CD8-positive, alpha-beta memory T cell (primary cell): ENCODE measurements at places on chromosomes 7 and 10.

- no peak for DNase-seq
- no peak overlapping the region for H3K27ac ChIP-seq
- no peaks in the 10 kb centered on the region for H3K36me3 ChIP-seq
- no peak overlapping the region for H3K4me3 ChIP-seq
Measured at GRCh38 chr7:29146888-29147609, 712 bp upstream of the CPVL start.

DNA sequence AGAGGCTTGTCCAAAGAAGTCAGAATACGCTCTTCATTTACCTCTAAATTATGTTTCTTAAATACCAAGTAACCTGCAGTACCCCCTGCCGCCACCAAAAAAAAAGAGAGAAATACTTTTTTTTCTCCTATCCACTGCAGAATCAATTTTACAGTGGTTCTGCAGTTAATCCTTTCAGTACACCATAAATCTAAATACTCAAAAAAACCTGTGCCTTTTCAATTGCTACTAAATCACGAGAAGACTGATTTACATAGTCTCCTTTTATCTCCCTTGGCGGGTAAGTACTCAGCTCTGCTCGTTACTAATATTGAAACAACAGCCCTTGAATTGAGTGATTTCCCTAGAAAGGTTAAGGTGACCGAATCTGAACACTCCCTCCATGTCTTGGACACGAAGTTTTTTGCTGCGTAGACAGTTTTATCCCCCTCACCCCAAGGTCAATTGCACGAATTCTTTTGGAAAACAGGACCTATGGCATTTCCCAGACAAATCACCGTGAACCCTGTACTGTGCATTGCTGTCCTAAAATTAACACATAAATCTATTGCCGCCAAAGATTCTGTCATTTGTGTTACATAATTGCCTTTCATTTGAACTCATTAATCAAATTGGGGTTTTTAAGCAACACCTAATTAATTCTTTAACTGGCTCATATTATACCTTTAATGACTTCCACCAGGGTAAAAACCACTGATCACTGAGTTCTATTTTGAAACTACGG, 512 bp upstream of the VIM start:
- DNase-seq = peak; percentile 9
- H3K27ac ChIP-seq = peak overlapping the region; percentile 98
- H3K4me3 ChIP-seq = peak overlapping the region; percentile 67
- no peaks in the 10 kb centered on the region for H3K27me3 ChIP-seq
- H3K4me1 ChIP-seq = peaks cover 37% of the 10 kb centered on the region

DNA sequence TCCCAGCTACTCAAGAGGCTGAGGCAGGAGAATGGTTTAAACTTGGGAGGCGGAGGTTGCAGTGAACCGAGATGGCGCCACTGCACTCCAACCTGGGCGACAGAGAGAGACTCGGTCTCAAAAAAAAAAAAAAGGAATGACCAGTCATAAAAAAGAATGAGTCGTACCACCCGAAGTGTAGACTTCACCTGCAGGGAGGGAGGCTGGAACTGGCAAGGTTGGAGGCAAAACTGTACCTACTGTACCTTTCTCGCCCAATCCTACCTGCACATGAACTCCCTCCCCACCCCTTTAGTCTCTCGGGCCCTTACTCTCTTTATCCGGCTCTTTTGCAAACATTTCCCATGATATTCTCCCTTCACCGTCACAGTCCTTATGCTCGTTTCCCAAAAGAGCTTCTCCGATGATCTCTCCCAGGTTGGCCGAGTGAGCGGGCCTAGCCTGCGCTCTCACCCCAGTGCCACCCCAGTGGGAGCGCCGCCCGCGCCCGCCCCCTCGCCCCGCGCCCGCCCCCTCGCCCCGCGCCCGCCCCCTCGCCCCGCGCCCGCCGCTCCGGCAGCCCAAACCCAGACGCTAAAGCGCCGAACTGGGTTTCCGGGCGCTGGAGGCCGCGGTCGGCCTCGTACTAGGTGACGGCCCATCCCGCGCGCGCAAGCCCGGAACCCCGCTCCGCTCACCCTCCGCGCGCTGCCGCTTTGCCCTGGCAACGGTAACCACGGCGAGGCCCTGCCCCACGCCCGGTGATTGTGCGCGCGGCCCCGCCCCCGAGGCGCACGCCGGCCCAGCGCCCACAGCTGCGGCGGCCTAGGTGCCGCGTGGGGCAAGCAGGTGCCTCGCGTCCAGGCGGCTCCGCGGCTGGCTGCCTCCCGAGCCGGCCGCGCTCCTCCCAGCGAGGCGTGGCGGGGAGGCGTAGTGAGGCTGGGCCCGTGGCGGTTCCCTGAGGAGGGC, at the start of gene SMKR1:
SMKR1 (plus strand) TSS at position 772 of the 948 bp plus-strand sequence. CDS start 294 bp downstream, outside the sequence.
- H3K36me3 ChIP-seq = no peaks in the 10 kb centered on the region
- no peaks in the 10 kb centered on the region for H3K4me1 ChIP-seq
- peak; percentile 94 for DNase-seq
- no peaks in the 10 kb centered on the region for H3K27me3 ChIP-seq
- peak within 1 kb of the TSS; percentile 51 for H3K27ac ChIP-seq

- no peak overlapping the region for H3K4me3 ChIP-seq
- no peak overlapping the region for H3K27ac ChIP-seq
- no peaks in the 10 kb centered on the region for H3K27me3 ChIP-seq
- no peak for DNase-seq
- H3K36me3 ChIP-seq = no peaks in the 10 kb centered on the region
- H3K4me1 ChIP-seq = no peaks in the 10 kb centered on the region
Measured at GRCh38 chr7:112407261-112407660, 43.0 kb upstream of the IFRD1 start.

DNA sequence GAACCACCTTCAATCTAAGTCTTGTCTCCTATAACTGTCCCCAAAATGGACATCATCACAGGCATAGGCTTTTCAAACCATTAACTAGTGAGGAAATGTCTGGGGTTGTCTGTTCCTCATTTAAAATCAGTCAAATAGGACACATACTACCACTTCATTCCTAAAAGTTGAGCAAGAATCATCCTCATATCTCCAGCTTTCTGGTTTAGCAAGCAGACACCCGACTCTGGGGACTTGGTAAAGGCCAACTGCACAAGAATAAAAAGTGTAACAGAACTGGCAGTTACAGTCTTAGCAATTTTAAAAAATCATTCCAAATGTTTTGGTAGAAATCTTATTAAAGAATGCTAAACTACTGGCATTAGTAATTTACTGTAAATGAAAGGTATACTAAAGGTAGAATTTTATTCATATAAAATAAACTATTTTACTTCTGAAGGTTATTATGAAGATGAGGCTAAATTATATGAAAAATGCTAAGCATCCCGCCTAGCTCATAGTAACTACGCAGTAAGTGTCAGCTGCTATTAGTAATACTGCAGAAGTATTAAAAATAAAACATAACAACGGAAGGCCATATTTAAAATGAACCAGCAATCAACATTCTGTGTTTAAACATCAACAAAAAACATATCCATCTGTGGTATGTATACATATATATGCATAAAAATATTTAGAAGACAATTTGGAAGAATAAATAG, 60.8 kb downstream of the ZNF438 start:
- no peak for DNase-seq
- no peaks in the 10 kb centered on the region for H3K36me3 ChIP-seq
- no peak overlapping the region for H3K27ac ChIP-seq
- no peaks in the 10 kb centered on the region for H3K27me3 ChIP-seq
- no peak overlapping the region for H3K4me3 ChIP-seq

DNA sequence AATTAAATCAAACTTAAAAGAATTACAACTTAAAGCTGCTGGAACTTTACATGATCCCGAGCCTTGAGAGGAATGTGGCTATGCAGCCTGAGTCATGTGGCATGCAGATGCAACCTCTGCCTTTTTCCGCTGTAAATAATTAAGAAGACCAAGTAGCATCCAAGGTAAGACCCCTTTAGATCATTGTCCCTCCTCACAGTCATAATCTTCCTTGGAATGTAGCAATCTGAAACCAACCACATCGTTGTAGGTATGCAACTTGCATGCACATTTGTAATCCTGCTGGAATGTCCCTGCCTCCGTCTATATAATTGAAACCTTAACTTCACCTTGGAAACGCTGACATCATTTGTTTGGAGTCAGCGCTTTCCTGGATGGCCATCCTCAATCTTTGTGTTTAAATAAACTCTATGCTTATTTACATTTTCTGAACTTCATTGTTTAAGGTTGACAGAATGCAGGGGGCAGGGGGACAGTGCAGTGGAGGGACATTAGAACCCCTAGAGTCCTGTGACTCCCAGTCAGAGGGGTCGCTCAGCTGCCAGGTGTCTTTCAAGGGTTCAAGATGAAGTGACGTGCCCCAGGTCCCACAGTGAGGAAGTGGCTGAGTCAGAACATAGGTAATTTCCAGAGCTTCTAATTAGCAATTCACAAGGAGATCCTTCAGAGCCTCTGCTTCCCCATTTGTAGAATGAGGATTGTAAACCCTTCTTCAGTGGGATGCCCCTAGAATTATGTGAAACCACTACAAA, 110.7 kb downstream of the RALA start:
- H3K4me1 ChIP-seq = peaks cover 25% of the 10 kb centered on the region
- no peaks in the 10 kb centered on the region for H3K27me3 ChIP-seq
- H3K4me3 ChIP-seq = peak overlapping the region; percentile 75
- no peak for DNase-seq
- no peaks in the 10 kb centered on the region for H3K36me3 ChIP-seq

DNA sequence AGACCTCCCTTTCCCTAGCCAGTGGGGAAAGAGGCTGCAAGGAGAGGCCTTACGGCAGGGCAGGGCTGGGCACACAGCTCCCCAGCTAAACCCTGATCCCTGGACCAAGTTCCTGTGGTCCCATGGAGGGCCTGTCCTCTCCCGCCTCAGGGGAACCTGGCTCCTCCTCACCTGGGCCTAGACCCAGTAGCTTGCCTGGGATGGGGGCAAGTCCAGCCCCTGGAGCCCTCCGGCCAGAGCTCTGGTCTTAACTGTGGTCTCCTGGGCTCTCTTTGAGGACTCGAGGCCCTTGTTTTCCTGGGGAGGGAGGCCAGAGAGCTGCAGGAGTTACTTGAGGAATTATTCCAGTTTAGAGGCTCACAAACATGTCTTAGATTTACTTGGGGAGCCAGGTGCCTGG, 1.5 kb downstream of the ZP3 start:
- no peaks in the 10 kb centered on the region for H3K27me3 ChIP-seq
- H3K4me3 ChIP-seq = no peak overlapping the region
- H3K36me3 ChIP-seq = no peaks in the 10 kb centered on the region
- H3K4me1 ChIP-seq = no peaks in the 10 kb centered on the region

DNA sequence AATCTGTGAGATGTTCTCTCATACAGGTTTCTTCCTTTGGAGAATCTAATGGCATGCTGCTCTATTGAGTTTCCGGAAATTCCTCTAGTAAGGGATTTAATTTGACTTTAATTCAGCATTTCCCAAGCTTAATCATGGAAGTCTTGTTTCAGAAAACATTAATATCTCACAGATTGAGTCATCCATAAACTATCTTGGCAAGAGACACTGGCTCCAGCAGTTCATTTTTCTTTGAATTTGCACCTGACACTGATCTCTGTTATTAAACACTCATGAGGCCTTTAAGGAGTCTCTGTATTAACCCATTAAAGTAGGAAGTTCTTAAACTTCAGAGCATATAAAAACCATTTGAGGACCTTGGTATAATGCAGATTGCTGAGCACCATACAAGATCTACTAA, 3.6 kb upstream of the ITGB8 start:
- no peaks in the 10 kb centered on the region for H3K4me1 ChIP-seq
- DNase-seq = no peak
- no peaks in the 10 kb centered on the region for H3K27me3 ChIP-seq

GRCh38 chr10:14535457-14536130, 204.9 kb upstream of the FRMD4A start:
- no peak for DNase-seq
- no peak overlapping the region for H3K27ac ChIP-seq
- H3K4me3 ChIP-seq = no peak overlapping the region
- H3K36me3 ChIP-seq = peaks cover 17% of the 10 kb centered on the region
- peaks cover 54% of the 10 kb centered on the region for H3K4me1 ChIP-seq

DNA sequence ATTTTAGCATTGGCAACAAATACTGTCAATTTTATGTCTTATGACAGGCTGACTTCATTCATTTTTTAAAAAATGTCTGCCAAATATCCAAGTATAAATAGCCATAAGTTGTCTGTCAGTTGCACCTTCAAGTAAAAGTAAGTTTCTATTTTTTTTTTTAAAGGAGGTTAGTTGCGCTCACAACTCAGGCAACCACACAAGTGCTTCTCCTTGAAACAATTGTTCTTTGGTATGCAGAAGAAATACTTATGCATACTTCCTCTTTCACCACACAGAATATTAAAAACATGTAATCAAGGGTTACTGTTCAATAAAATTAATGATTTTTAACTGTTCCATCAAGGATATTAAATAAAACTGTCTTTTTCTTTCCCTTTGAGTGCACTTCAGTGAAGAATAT, 97.9 kb downstream of the RTKN2 start:
- no peaks in the 10 kb centered on the region for H3K27me3 ChIP-seq
- no peaks in the 10 kb centered on the region for H3K36me3 ChIP-seq
- no peaks in the 10 kb centered on the region for H3K4me1 ChIP-seq
- no peak overlapping the region for H3K27ac ChIP-seq
- H3K4me3 ChIP-seq = no peak overlapping the region

DNA sequence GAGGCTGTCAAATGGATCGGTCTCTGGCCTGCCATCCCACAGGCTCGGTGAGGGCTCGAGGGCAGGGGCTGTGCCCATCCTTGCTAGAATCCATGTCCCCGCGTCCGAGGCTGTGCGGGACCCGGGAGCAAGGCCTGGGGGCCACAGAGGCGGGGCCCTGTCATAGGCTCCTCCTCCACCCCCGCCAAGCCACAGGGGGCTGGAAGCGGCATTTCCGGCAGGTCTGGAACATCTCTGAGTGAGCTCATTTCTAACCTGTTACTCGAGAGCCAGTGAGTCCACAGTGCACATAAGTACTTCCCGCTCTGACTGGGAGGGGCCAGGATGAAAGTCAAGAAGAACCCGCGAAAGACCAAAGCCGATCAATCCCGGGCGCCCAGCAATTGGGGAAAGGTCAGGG, 57.6 kb downstream of the NKX6-2 start:
- H3K27me3 ChIP-seq = no peaks in the 10 kb centered on the region
- DNase-seq = no peak
- H3K36me3 ChIP-seq = no peaks in the 10 kb centered on the region
- H3K27ac ChIP-seq = no peak overlapping the region

GRCh38 chr10:110058212-110058611, 50.4 kb downstream of the ADD3 start:
- no peaks in the 10 kb centered on the region for H3K27me3 ChIP-seq
- peaks cover 75% of the 10 kb centered on the region for H3K4me1 ChIP-seq
- DNase-seq = no peak
- no peaks in the 10 kb centered on the region for H3K36me3 ChIP-seq
- no peak overlapping the region for H3K27ac ChIP-seq
- peak overlapping the region; percentile 1 for H3K4me3 ChIP-seq

- H3K4me1 ChIP-seq = no peaks in the 10 kb centered on the region
- H3K27me3 ChIP-seq = no peaks in the 10 kb centered on the region
Measured at GRCh38 chr10:75546004-75546403, 114.6 kb downstream of the LRMDA start.

DNA sequence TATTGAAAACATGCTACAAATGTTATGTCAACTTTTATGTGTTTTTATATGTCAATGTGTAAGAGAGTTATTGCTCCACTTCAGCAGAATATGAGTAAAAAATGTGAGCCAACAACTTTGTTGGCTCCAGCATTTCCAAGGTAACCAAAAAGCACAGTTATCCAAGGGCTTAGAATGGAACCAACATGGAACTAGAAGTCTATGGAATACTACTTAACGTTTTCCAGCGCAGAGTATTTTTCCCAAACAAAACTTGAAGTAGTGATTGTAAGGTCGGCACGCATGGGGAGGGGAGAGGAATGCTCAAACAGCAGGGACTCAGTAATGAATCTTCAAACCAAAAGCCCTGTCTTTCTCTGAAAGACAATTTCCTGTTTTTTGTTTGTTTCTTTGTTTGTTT, 45.0 kb upstream of the TSPAN13 start:
- no peaks in the 10 kb centered on the region for H3K27me3 ChIP-seq
- no peak overlapping the region for H3K27ac ChIP-seq
- H3K4me1 ChIP-seq = no peaks in the 10 kb centered on the region
- no peak for DNase-seq
- no peak overlapping the region for H3K4me3 ChIP-seq
